T-helper 2 cell (primary cell): ENCODE measurements at places on chromosomes 1 and 21.
A peak's percentile ranks its signal among the peaks of the same experiment; 100 is the strongest.

DNA sequence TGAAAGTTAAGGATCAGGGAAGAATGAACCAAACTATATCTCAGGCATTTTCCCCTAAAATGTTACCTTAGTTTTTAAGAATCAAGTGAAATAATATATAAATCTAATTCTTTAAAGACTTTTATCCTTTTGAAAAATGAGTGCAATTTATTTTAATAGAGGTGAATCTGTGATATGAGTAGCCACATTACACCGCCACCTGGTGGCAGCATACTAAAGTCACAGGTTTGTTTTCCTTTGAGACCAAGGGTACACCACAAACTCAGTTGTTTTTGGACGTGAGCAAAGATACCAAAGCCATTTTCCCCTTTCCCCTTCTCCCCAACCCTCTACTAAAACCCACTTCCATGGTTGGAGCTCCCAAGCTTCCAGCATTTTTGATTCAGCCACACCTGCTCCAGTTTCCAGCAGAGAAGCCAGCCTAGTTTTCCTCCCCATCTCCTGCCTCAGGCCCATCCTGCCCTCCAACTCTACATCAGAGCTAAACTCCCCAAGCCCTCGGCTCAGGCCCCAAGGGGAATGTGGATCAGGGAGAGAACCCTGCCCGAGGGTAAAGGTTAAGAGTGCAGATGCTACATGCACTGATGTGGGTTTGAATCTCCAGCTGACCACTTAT is 22.9 kb upstream of the LDLRAP1 start:
- DNase-seq, result peak; percentile 56

DNA sequence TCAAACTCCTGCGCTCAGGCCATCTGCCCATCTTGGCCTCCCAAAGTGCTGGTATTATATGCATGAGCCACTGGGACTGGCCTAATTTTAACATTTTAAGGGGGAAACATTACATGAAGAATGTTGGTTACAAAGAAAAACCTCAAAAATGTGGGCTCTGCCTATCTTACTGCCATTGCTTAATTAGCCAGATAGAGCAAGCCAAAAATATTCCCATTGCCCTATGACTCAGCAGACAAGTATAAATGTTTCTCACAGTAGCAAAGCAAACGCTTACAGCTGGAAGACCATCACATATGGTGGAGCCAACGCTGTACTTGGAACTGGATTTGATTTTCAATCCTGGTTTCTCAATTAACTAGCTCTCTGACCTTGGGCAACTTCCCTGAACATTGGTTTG is 502.0 kb downstream of the SMYD3 start:
- DNase-seq, result no peak

- no peak for DNase-seq
Measured at GRCh38 chr1:12152113-12152891, 14.5 kb upstream of the TNFRSF1B start.

DNA sequence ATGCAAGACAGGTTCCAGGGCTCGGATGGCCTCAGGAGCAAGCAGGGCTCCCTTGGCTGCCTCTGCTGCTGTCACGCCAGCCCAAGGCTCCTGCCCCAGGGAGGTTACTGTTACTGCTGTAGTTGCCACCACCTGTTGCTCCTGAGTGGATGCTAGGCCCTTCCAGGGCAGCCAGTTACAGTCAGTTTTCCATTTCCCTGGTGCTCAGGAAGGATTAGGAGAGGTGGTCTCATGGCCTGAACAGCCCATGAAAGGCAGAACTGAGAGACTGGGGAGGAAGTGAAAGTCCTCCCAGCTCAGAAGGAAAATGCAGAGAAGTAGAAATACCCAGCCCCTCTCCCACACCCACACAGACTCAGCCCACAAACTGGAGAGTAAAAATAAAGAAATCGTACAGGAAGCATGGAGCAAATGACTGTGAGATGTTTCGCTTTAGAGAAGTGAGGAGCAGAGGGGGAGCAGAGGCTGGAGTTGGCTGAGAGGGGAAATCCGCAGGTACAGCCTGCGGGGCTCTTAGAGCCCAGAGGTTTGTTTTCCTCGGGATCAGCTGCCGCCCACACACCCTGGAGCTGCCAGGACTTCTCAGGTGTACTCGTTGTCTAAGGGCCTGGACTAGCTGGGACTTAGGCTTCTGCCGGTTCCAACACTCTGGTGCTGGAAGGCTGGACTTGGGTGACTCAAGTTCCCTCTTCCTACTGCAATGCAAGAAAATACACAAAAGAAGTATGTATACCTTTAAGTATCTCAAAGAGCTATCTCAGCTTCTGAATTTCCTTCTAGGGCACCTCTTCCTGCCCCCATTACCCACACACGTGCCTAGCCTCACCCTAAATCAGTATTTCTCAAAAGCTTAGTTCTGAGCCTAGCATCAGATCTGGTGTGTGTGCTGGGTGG is 2.3 kb downstream of the IL6R start:
- no peak for DNase-seq

GRCh38 chr1:67372898-67373297 is 57.3 kb downstream of the SERBP1 start:
- DNase-seq, result no peak
